ENCODE measurements at places on chromosomes 11 and 22.

GRCh38 chr22:42931421-42932196 lies 74.5 kb upstream of the ARFGAP3 start:
- no peak for DNase-seq

- DNase-seq: peak; percentile 15
These were observed 77.2 kb upstream of the AKIP1 start for GRCh38 chr11:8833568-8834315.

- DNase-seq: no peak
These were observed 99.4 kb downstream of the APIP start for GRCh38 chr11:34816698-34817213.

GRCh38 chr11:112057170-112057569 lies 16.6 kb downstream of the PIH1D2 start:
- DNase-seq: peak; percentile 35

DNA sequence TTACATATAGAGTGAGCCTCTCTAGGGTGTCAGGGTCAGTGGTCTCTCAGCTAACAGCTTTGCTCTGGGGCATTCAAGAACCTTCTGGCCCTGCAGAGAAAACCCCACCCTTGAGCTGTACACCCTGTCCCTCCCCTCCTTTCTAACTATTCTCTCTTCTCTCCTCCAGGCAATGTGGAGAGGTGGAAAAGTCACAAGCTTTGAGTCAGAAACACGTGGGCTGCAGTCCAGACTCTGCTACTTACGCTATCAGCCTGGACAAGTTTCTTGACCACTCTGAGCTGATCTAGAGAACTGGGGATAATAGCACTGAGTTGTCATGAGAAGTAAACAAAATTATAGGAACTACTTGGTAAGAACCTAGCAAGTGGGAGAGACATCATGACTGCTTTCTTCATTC lies 10.7 kb upstream of the FAM83F start:
- no peak for DNase-seq

- DNase-seq: no peak
These were observed 6.4 kb upstream of the CARD16 start for GRCh38 chr11:105051559-105051958.

DNA sequence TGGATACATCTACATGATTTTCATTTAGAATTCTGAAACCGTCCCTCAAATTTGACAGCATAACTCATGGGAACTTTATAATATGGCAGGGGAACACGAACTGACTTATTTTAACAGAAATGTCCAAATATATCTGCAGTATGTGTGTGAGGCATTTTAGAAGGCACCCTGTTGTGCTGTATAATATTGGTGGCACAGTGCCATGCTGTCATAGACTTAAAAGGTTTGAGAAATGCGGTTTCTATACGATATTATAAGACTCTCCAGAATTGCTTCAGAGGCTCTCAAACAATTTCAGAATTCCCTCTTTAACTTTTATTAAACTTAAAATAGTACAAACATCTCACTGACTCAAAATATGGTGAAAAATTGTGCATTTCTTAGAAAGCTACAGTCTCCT lies 181.6 kb downstream of the MSANTD4 start:
- no peak for DNase-seq

- no peak for DNase-seq
These were observed 2.0 kb downstream of the FIBIN start for GRCh38 chr11:26995701-26996460.

DNA sequence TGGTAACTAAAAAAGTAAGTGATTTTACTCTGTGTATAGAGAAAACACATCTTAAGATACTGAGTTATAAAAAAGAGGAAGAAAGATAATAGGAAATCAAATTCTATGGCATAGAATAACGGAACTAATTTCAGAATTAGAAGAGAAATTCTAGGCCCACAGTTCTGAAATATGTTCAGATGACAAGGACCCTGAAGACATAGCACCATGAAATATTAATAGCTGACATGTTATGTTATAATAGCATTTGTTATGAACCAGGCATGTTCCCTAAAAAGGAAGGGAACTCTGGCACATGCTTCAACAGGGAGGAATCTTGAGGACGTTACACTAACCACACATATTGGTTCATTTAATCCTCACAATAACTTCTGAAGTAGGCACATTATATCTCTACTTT lies 32.7 kb downstream of the PRDM10 start:
- DNase-seq: no peak

DNA sequence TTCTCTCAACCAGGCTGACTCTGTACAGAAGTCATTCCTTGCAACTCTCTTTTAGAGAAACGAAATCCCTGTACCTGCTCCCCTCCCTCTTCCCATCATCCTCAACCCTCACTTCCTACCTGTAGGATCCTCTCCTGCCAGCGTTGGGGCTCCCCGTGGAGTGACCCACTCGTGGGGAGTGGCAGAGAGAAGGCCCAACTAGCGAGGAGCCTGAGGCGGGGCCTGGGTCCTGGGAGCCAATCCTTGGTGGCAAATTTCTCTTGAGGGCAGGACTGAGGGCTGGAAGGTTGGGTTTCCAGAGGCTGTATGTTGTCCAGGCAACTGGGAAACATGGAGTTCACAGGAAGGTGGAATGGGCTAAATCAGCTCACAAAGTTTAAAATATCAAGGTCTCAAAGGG lies 10.4 kb downstream of the NHERF4 start:
- DNase-seq: no peak

DNA sequence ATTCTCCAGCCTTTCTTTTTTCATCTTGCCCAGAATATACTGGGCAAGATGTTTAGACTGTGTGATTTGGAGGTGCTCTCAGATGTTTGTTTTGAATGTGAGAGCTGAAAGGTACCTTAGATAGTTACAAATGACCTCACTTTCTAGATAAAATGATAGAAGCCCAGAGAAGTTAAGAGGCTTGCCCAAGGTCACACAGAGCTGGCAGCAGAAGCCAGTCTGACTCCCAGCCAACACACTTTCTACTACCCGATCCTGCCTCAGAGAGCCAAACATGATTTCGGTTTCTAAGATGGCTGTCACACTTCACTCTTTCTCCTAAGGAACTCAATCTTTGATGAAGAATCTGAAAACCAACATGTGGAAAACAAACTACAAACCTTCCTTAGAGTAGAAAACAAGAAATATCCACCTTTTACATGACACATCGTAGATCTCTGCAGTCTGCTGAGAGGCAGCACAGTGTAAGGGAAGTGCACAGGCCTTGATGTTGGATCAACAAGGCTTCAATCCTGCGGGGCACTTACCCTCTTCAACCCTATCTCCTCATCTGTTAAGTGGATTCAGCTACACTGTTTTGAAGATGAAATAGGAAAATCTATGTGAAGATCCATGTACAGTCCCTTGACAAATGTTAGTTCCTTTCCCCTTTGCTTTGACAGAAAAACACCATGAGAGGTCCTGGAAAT lies 58.6 kb downstream of the SYTL2 start:
- DNase-seq: peak; percentile 43

DNA sequence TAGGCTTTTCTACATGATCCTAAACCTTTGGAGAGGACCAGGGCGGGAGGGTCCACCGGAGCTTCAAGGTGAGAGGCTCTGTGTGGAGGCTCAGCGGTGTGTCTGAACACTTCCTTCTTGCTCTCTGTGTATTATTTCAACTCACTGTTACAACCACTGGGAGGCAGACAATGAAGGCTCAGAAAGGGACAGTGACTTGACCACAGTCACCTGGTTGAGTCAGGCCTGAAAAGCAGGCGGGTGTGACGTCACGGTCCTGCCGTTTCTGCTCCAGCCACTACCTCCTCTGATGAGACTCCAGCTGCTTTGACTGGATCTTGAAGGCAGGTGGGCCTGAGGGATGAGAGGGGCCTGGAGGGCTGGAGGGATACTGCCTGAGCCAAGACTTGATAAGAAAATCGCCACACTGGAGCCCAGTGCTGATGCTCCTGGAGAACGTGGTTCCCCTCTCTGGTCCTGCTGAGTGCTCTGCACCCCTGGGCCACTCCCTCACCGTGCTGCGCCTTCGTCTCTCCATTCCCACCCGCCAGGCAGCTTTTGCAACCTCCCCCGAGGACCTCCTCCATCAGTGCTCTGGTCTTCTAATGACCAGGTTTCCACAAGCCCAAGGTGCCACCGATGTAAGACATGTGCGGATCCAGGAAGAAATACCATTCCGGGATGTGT lies 27.9 kb downstream of the KCNC1 start:
- DNase-seq: no peak

GRCh38 chr22:44155115-44155514 lies 25.6 kb upstream of the PARVG start:
- DNase-seq: no peak

- no peak for DNase-seq
These were observed 30.7 kb upstream of the KCNQ1OT1 start for GRCh38 chr11:2730272-2731129.

DNA sequence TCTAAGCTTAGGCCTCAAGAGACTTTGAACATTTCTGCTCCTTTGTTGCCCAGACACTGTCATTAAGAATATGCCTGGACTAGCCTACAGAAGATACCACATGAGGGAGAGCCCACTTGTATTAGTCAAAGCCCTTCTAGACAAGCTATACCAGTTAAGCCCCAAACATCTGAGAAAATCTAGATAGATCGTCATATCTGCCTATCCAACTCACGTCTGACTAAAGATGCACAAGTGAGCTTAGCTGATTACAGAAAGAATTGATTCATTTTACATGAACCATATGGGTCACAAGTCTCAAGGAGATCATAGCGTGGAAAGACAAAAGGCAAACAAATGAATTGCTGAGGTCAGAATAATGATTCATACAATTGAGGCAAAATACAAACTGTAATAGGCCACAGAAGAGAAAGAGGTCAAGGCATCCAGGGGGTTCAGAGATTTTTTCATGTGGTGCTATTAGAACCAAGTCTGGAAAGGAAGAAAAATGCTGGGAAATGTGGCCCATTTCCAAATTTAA lies 1155.5 kb upstream of the TENM4 start:
- DNase-seq: no peak

- DNase-seq: peak; percentile 42
These were observed 437 bp downstream of the SLC43A3 start for GRCh38 chr11:57426439-57426928.

- no peak for DNase-seq
These were observed 370.1 kb downstream of the OPCML start for GRCh38 chr11:133162227-133162626.

- DNase-seq: no peak
These were observed 280.5 kb downstream of the TBC1D22A start for GRCh38 chr22:47042861-47043496.

GRCh38 chr11:65279741-65280440 lies 18.1 kb downstream of the POLA2 start:
- peak; percentile 73 for DNase-seq

DNA sequence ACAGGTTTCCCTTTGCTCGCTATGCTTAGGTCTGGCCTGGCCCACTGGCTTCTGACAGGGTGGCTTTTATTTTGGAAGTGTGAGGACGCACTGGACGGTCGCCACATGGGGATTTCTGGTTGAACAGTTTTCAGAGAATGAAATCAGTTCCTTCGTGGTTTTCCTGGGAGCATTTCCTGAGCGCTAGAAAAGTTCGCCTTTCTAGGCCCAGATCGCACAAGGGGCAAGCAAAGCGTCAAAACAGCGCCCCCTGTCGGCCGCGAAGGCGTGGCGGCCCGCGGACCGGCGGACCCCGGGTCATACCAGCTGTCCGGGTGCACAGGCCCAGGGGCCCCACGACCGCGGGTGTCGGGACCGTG lies 12.7 kb upstream of the CYP2R1 start:
- DNase-seq: peak; percentile 88

- no peak for DNase-seq
These were observed 86.5 kb upstream of the HTATIP2 start for GRCh38 chr11:20277014-20277413.

DNA sequence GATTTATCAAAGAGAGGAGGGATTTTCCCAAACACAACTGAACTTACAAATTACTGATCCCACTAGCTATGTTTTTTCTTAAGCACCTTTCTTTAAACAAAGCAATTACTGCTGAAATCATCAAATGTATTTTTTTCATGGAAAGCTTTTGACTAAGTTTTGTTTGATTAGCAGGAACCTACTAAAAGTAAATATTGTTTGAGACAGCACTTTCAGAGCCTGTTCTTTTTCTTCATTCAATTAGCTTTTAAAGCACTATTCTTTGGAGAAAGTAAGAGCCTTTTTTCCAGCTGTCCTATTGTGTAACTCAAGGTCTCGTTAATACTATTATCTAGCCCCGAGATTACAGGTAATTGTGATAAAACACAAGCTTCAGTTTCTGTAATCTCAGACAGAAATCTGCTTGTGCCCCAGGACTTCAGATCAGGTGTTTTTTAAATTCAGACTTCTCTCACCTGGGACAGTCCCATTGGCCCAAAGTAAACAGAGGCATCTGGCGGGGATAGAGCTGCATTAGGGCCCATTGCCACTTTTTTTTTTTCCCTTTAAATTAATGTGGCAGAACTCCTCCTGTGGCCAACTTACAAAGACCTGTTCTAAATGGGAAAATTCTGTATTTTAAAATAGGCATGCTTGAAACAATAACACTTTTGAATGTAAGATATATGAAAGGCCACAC lies 11.0 kb downstream of the CSTPP1 start:
- no peak for DNase-seq

- no peak for DNase-seq
These were observed 42.6 kb downstream of the APLP2 start for GRCh38 chr11:130112071-130112830.

GRCh38 chr22:31036671-31037550 lies 44.2 kb upstream of the SMTN start:
- DNase-seq: no peak

DNA sequence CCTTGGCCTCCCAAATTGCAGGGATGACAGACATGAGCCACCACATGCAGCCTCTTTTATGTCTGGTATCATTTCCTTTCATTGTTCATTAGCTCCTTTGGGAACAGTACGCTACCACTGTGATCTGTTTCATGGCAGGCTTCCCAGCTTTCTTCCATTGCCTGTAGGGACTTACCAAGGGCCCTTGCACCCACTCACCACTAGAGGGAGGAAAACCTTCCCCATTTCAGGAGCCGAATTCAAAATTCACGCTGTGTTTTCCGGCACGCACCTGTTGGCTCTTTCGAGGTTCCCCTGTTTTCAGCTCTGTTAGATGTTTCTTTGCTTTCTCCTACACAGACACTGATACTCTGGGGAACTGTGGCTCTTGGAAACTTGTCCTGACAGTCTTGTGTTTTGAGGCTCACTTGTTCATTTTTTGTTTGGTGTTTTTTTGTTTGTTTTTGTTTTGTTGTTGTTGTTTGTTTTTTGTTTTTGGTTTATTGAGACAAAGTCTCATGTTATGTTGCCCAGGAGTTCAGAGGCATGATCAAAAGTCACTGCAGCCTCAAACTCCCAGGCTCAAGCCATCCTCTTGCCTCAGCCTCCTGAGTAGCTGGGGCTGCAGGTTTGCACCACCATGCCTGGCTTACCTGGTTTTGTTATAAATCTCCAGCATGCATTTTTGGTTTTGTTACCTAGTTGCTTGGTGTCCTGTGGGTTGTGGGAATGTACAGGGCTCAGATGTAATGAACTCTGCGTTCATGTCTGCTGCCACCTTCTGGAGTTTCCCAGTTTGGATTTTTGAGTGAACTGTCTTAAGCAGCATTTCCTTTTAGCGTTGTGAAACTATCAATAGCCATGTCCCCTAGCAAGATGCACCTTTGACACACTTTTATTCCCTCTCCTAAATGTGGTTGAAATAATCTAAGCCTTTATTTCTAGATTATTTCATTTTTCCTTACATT lies 2.3 kb downstream of the KRTAP5-11 start:
- DNase-seq: peak; percentile 52

GRCh38 chr22:44092636-44093220 lies 68.6 kb downstream of the PARVB start:
- DNase-seq: no peak

- no peak for DNase-seq
These were observed 59.6 kb upstream of the THY1 start for GRCh38 chr11:119482521-119483011.

Data from activated naive CD4-positive, alpha-beta T cell treated with anti-CD3 and anti-CD28 coated beads for 36 hours (primary cell).